ENCODE measurements at places on chromosomes 12 and 14.

DNA sequence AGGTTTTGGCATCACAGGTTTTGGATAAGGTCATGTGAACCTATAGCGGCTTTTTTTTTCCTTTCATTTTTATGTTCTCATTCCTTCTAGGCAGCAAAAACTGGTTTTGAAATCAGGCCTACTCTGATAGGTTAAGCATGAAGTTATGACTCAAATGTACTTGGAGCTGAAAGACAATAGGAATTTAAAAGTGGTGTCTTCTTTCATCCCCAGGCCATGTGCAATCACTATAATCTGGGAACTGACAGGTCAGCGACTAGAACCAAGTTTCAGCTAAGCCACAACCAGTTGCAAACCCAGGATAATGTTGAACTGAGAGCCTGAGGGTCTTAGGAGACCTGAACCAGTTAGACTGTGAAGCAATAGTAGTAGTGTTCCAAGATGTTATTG is 74.3 kb downstream of the ANO6 start:
- no peak for DNase-seq

GRCh38 chr12:112568641-112569040 is 149.9 kb downstream of the PTPN11 start:
- no peak for DNase-seq

GRCh38 chr12:120844768-120845449 is 59.2 kb downstream of the SPPL3 start:
- no peak for DNase-seq

GRCh38 chr12:89597770-89598169 is 71.9 kb upstream of the POC1B start:
- no peak for DNase-seq

DNA sequence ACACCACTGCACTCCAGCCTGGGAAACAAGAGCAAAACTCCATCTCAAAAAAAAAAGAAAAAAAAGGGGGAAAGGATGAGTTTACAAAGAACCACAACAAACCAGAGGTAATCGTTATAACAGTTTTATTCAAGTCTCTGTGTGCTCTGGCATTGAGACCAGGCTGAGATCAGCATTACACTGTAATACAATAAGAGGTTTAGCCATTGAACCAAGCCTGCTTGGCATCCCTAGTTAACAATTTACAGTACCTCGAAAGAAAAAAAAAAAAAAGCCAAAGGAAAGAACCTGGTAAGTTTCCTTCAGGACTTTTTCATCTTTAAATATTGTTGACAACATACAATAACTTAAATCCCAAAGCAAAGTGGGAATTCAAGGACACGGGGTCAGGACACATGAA is 80.7 kb downstream of the TTC9 start:
- DNase-seq = no peak
